ENCODE measurements at places on chromosomes 1 and 21.

DNA sequence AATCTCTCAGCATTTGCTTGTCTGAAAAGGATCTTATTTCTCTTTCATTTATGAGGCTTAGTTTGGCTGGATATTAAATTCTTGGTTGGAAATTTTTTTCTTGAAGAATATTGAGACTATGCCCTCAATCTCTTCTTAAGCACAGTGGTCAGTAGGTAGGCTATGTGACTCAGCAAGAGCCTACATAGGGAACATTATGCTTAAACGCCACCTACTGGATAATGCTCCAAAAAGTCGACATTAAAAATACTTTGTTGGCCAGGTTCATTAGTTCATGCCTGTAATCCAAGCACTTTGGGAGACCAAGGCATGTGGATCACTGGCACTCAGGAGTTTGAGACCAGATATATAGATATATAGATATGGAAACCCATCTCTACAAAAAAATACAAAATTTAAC, 678.0 kb upstream of the USP24 start:
- DNase-seq: no peak

DNA sequence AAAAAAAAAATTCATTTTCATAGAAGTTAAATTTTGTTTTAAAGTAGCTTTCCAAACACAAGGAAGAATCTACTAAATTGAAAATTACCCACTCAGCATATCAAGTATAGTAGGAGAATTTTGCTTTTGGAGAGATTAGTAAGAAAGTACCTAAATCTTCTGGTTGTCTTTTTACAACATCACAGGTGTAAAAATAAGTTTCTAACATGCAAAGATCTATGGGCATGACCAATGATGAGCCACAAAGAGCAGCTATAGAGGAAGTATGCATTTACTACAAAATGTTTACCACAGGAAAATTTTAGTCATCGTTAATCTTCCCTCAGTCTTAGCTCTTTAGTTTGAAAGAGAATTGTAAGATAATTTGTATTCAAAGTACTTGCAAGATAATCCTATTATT, 28.1 kb downstream of the ANGPTL3 start:
- no peak for DNase-seq

GRCh38 chr1:155920717-155921116, 9.6 kb upstream of the RIT1 start:
- no peak for DNase-seq

GRCh38 chr1:58936973-58937372, 153.1 kb upstream of the JUN start:
- DNase-seq: no peak

DNA sequence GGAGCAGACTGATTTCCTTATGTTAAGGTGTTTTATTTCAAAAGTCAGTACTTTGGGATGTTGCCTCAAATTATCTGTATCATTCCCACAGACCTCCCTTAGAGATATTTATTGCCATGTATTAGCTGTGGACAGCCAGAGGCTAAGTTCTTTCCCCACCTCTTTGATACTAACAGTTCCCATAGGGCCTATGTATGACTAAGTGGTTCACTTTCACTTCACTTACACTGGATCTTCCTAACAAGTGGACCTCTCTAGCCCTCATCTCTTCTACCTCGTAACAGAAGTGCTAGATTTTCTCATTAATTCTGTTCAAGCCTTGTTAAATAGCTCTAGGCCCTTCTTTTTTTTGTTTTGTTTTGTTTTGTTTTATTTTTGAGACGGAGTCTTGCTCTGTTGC, 6.2 kb downstream of the TRAF5 start:
- DNase-seq: no peak

- DNase-seq: no peak
These were observed 2.1 kb downstream of the EIF3I start for GRCh38 chr1:32224285-32224684.

DNA sequence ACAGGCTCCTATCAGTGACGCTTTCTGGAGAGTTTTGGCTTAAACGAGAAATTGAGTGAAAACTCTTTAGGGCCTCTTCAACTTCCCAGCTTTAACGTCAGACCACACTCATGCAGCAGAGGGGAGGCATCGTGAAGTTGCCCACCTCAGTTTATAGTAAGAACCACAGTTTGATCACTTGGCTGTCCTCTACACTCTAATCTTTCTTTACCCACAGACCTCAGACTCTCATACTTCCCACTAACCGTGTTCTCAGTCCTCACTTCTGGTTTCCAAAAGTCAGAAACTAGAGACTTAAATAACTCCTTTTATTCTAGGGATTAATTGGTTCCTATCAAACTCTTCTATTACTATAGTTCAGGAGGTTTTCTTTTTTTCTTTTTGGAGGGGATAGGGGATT, 302.2 kb downstream of the NTNG1 start:
- DNase-seq: no peak

DNA sequence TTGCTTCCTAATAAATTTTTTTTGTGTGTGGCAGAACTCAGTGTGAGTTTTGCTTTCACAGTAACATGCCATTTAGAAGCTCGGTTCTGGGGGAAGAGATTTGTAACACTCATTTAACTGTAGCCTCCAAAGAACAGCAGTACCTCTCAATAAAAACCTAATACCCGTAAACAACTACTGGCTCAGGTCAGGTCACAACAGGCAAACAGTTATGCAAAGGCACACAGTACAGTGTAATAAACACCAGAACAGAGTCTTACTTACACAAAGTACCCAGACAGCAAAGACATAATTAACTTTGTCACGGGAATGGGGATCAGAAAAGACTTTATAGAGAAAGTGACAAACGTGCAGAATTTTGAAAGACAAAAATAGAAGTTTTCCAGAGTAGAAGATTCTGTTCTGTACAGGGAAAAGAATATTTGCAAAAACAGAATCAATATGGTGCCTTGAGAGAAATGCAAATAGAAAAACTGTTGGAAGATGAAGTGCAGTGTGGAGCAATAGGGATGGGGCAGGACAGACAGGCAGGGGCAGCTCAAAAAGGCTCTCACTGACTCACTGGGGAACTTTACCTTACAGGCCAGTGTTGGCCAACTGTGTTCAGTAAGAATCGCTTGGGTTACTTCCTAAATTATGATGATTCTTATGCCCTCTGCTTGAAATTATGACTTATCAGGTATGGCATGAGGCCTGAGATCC, 38.8 kb downstream of the EGLN1 start:
- DNase-seq: no peak

DNA sequence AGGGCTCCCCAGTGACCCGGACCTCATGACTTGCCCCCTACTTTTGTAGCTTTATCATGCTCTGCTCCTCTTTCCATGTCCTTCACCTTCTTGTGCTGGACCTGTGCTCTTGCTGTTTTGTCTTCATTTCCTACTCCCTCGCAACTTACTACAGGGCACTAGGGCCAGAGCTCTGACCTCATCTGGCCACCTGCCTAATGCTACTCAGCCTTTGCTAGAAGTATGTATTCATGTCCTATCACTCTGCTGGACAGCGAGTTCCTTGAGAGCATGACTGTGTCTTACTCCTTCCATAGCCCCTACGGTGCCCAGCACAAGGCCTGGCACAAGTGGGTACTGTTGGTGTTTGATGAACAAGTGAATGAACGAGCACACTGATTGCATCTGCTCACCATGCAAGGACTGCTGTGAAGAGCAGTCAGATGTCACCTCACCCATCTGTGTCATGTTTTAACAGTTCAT, 1.9 kb downstream of the MTFR1L start:
- no peak for DNase-seq

- no peak for DNase-seq
These were observed 42.1 kb downstream of the DYRK1A start for GRCh38 chr21:37408464-37409193.

- no peak for DNase-seq
These were observed 41.7 kb downstream of the PKNOX1 start for GRCh38 chr21:43015906-43016540.

- DNase-seq: no peak
These were observed 8.3 kb downstream of the VSIG8 start for GRCh38 chr1:159854116-159854692.

GRCh38 chr21:42097274-42097673, 26.2 kb downstream of the UMODL1 start:
- DNase-seq: no peak

- no peak for DNase-seq
These were observed 51.4 kb downstream of the RHBG start for GRCh38 chr1:156420205-156421061.

DNA sequence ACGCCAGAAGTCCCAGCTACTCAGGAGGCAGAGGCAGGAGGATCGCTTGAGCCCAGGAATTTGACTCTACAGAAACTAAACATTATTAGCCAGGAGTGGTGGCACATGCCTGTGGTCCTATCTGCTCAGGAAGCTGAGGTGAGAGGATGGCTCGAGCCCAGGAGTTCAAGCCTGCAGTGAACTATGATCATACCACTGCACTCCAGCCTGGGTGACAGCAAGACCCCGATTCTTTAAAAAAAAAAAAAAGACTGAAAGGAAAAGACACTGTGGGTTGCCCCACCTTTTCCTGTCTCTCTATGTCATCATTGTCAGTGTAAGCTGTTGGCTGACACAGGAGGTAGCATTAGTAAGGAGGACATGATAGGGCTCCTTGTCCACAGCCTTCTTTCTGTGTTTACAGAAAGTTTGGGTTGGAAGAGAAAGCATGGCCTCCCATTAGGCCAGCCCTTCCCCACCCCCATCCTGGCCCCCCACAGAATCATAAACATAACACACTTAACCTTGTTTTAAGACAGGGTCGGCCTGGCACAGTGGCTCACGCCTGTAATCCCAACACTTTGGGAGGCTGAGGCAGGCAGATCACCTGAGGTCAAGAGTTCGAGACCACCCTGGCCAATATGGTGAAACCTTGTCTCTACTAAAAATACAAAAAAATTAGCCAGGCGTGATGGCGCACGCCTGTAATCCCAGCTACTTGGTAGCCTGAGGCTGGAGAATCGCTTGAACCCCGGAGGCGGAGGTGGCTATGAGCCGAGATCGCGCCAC, 20.6 kb upstream of the RCAN3 start:
- no peak for DNase-seq

GRCh38 chr1:176959191-176959820, 205.2 kb downstream of the ASTN1 start:
- DNase-seq: no peak

- no peak for DNase-seq
These were observed 36.1 kb downstream of the ST6GALNAC3 start for GRCh38 chr1:76110666-76111065.

GRCh38 chr1:150695561-150695960, 1.4 kb downstream of the GOLPH3L start:
- DNase-seq: no peak

DNA sequence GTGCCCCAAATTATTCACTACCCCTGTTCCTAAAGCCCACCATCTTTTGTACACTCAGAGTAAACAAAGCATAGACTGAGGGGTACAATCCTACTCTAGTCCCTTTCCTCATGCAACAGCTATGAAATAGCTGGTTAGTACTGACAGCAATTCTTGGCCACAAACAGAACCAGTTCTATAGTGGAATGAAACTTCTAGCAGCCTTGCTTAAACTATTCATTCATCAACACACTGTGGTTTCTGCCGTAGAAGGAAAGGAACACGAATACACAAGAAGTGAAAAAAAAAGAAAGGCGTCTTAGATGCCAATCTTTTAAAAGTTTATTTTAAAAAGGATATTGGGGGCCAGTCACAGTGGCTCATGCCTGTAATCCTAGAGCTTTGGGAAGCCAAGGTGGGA, 9.9 kb downstream of the PSMB2 start:
- no peak for DNase-seq

GRCh38 chr21:15437883-15438282, 291.9 kb upstream of the USP25 start:
- no peak for DNase-seq

DNA sequence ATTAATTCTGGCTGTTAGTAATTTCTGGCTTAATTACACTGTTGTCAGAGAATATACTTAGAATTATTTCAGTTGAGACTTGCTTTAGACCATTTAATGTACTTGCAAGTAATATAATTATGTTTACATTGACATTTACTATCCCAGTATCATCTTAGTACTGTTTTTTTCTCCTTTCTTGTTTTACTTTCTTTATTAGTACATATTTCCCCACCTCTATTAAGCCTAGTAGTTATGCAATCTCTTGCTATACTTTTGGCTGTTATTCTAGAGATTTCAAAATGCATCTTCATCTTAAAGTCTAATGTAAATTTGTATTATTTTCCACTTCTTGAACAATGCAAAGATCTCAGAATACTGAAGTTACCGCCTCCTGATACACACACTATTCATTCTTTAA, 24.4 kb downstream of the BRWD1 start:
- DNase-seq: no peak

DNA sequence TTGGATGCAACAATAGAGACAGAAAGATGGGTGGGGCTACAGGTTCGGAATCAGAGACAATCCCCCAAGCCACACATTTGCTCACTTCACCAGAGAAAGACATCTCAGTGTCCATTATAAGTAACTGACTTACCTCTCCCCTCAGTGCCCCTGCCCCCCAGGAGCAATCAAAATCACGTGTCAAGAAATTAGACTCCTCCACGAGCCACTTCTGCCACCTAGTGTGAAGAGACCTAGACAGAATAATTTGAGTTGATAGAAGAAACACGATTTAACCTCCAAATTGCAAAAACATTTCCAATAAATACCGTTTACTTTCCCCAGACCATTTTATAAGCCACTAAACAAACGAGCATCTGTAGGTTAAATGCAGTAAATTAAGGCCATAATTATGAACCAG, 123.2 kb downstream of the SLC30A10 start:
- no peak for DNase-seq

- DNase-seq: no peak
These were observed 7.1 kb downstream of the C1orf226 start for GRCh38 chr1:162388615-162389014.

- no peak for DNase-seq
These were observed 12.5 kb downstream of the CD52 start for GRCh38 chr1:26330276-26330675.

- DNase-seq: no peak
These were observed 3.4 kb downstream of the KRTAP10-12 start for GRCh38 chr21:44700101-44701022.

DNA sequence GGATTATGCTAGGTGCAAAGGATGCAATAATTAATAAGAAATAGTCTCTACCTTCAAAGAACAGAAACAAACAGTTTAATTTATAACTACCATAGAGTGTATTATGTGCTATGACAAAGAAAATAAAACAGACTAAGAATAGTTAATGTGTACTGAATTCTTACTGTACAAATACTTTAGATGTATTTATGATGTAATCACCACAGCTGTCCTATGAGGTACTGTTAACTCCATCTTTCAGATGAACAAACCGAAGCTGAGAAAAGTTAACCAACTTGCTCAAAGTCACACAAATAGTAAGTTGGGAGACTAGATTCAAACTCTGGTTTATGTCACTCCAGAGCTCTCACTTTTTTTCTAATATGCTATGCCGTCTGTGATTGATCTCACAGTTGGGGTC, 77.0 kb upstream of the FGGY start:
- no peak for DNase-seq

DNA sequence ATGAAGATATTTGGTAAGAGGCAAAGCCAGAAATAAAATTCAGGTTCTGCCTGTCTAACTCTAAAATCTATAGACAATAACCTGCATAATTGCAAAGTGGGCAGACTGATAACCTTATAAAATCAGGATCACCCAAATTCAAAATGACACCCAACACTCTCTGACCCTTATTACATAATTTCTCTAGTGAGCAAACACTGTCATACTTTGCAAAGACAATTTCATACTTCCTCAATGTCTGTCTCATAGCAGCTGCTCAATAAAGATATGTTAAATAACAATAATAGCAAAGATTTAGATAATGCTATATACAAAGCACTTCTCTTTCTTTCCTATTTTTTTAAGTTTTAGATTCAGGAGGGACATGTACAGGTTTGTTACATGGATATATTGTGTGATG, 118.5 kb downstream of the UCHL5 start:
- DNase-seq: no peak

GRCh38 chr1:112256411-112256810, 139.6 kb upstream of the CTTNBP2NL start:
- DNase-seq: no peak

- no peak for DNase-seq
These were observed 69.5 kb downstream of the UBE2T start for GRCh38 chr1:202272103-202272845.
